ENCODE measurements at places on chromosomes 3 and 15.

- no peak for DNase-seq
These were observed 150.2 kb downstream of the KLF13 start for GRCh38 chr15:31476866-31477265.

GRCh38 chr3:152355744-152356665 is 87.3 kb downstream of the MBNL1 start:
- DNase-seq = no peak

- no peak for DNase-seq
These were observed 45.5 kb downstream of the PAQR5 start for GRCh38 chr15:69344238-69344637.

GRCh38 chr15:71336671-71337070 is 221.4 kb downstream of the THSD4 start:
- DNase-seq = no peak

DNA sequence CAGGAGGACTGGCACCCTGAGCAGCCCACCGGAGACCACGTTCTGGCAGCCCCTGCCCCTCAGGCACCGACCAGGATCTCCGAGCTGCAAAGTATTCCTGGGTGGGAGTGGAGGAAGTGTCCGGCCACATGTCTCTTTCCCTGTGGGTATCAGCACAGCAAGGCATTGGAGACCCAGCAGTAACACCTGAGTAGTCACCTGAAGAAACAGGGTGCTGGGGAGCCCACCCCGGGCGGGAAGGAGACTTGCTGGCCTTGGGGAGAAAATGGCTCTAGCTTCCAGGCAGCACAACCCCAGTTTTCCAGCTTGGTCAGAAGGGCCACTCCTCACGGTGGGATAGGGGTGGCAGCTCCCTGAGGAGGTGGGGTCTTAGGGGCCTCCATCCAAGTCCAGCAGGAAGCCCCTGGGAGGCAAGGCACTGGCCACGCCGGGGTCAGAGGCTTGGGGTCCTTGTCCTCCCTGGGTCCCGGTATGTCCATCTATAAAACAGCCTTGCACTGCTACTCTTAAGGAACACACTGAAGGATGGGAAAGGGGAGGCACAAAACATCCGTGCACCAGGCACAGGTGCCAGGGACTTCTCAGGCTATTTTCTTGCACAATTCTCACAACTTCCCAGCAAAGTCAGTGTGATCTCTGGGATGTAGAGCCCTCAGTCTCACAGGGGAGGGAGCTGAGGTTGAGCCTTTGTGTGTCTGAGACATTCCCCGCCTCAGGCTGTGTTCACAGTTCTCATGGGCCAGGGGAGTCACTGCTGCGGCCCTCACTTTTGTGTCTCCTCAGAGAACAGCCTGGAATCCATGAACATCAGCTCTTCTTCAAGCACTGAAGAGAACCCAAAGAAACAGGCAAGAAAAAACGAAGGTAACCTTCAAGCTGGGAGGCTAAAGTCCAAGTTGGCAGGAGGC is 11.9 kb downstream of the CFAP100 start:
- DNase-seq = no peak

- DNase-seq = no peak
These were observed 120.6 kb downstream of the CD47 start for GRCh38 chr3:107969994-107970819.

DNA sequence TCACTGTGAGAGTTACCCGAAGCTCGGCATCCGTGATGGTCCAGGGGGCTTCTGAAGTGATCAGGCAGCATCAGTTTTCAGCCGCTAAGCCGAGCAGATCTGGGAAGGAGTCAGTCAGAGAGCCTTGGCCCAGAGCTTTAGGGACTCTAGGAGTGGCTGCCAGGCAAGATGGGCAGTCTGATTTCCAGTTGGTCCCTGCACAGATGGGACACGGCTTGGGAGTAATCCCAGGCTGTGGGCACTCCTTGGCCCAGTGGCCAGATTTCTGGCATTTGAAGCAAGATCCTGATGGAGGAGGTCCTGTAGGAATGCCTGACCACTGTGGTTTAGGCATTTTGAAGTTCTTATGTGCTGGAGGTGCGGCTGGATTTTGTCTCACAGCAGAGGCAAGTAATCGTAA is 10.5 kb upstream of the IP6K2 start:
- no peak for DNase-seq

DNA sequence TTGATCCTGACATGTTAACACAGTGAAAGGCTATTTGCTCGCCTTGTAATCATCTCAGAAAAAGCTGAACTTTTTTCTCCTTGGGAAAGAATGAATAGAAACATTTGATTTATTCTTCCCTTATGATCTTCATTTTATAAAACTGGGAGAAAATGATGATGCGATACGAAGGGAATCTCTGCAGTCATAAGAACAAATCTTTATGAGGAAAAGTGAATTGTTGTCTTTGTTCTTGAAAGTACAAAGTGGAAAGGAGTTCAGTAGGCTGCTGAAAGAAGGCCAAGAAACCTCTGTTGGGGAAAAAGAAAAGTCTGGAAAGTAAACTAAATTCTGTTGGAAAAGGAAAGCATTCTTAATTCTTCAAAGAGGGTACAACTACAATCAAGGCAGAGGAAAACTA is 248.8 kb downstream of the NSUN3 start:
- no peak for DNase-seq

- no peak for DNase-seq
These were observed 7.5 kb upstream of the PLS1 start for GRCh38 chr3:142588703-142589102.

DNA sequence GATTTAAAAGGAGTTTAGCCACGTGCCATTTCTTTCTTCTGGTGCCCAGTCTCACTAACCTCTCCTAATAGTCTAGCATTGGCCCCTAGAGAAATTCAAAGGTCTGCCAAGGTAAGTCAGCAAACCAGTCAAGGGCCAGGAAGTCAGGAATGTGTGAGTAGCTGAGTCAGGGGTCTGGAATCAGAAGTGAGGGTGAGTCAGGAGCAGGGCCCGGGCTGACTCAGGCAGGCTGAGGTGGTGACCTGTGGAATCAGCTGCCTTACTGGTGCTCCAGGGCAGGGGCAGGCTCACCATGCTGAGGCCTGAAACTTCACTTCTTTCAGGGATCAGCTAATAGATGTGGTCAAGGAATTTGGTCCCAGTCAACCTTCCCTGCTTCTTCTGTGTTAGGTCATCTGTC is 105.8 kb upstream of the MYZAP start:
- DNase-seq = no peak

DNA sequence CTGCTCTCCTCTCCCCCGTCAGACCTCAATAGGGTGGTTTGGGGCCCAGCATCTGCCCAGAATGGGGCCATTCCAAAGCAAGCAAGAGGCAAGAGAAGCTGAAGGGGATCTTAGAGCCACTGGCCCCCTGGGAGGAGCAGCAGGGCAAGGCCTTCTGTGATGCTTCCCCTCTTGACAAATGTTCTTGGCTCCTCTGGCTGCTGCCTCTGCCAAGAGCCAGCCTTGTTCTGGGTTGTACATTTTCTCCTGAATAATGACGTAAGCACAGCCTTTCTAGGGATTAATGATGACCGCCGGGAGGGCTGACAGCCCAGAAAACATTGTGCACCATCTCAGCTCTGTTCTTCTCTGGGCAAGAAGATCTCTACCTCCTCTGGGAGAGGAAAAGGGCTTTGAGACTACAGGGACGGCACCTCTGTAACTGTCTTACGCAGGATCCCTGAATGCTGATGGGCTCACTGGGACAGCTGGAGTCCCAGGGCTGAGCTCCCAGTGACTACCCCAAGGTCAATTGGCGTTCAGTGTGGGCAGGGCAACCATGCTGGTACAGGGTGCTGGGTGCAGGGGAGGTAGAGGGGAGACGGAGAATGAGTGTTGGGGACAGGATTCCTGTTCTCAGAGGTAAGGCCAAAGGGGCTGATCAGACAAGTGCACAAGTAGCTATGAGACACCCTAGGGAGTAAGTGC is 253.3 kb downstream of the FAM43A start:
- DNase-seq = no peak

- no peak for DNase-seq
These were observed 2.0 kb upstream of the TF start for GRCh38 chr3:133744241-133744640.

- DNase-seq = no peak
These were observed 86.3 kb downstream of the KLHL25 start for GRCh38 chr15:85708402-85708941.

- no peak for DNase-seq
These were observed 300.2 kb upstream of the RBMS3 start for GRCh38 chr3:28980631-28981030.

- DNase-seq = no peak
These were observed 104.1 kb downstream of the DUT start for GRCh38 chr15:48435321-48435720.

DNA sequence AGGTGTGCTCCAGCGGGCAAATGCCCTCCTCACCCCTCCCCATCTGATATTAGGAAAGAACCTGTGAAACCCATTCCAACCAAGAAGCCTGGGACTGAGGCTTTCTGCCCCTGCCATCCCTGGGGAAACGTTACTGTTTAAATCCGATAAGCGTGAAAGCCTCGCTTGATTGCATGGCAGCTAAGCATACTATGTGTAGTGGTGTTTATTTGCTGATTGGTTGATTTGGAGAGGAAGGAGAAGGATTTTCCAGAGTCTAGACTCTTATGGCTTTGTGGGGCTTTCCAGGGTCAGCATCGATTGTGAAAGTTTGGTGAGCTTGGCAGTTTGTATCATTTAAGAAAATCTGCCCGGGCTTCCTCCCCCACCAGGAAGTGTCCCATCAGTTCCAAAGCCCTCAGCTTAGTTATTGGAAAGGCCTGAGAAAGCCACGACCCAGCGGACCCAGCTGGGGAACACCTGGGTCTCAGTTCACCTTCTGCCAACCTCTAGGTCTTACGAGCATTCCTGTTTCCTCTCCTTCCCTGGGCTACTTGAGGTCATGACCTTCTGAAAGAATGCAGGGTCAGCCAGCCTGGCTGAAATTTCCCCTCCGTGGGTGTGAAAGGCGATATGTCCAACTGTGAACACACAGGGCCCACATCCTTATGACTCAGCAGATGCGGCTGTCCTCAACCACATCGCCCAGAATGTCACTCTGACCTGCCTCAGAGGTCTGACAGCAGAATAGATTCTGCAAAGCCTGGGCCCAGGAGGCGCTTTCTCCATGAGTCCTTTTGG is 62.8 kb upstream of the HERC1 start:
- DNase-seq = no peak

GRCh38 chr3:179921500-179921899 is 115.2 kb downstream of the PEX5L start:
- no peak for DNase-seq

DNA sequence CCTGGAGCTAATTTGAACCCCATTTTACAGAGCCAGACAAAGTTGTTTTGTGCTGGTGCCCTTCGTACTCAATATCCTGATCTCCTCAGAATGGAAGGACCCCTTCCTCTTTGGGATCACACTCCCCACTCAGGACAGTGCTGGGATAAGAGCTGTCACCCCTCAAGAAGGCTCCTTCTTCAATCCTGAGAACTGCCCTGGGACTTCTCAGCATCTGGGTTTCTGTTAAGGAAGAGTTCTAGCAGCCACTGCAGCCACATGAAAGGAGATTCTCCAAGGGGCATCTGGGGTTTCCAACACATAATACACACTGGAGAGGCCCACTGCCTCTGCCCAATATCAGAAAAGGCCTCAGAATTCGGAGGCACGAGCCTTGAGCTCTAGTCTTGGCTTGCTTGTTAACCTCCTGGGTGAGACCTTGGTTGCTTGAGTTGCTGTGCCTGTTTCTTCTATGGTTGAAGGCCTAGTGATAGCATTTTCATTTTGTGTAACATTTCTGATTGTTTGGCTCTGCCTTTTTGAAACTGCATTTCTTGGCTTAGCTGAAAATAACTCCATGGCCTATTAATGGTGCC is 78.8 kb upstream of the NMNAT3 start:
- DNase-seq = no peak

- peak; percentile 72 for DNase-seq
These were observed 26.1 kb upstream of the CSPG4 start for GRCh38 chr15:75738647-75739325.

DNA sequence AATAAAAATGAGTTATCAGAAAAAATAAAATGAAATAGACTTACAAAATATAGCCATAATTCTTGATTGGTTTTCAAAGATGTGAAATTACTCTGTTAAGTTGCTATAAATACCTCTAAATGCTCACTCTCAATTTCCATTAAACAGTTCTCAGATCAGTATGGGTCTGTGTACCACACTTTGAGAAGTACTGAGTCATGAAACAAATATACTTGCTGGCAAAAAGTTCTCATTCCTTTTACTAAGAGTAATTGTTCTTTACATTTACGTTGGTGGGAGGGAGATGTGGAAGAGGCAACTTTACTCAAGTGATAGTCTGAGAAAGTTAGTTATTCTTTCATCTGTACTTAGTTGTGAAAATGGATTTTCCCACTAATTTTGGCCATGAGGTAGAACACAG is 96.3 kb downstream of the ZNF385D start:
- no peak for DNase-seq

- no peak for DNase-seq
These were observed 28.1 kb upstream of the BCL2L10 start for GRCh38 chr15:52140646-52141045.

- DNase-seq = no peak
These were observed 321.6 kb upstream of the EPHA3 start for GRCh38 chr3:88785841-88786240.

- no peak for DNase-seq
These were observed 1.0 kb downstream of the LRCH3 start for GRCh38 chr3:197791892-197792647.

GRCh38 chr3:111737706-111738086 is 121.4 kb upstream of the PHLDB2 start:
- no peak for DNase-seq

DNA sequence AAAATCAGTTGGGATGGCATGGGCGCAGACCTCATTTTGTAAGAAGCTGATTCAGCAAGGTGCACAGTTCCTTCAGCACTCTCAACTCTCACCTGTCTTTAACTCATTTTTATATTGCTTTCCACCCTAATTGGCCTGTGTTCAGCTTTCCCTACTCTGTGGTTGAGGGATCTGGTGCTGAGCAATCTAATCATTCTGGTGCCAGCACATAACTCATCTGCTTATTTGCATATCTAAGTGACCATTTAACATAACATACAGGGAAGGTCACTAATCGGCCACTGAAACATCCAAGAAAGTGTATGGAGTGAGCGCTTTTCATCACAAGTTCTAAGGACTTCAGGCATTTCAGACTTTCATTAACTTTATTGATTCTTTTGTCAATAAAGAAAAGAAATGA is 303.4 kb upstream of the ROPN1 start:
- DNase-seq = no peak

- no peak for DNase-seq
These were observed 17.7 kb upstream of the SNRK start for GRCh38 chr3:43268636-43269035.

- DNase-seq = no peak
These were observed 1.3 kb downstream of the GREM1 start for GRCh38 chr15:32718821-32719716.

- DNase-seq = no peak
These were observed 75.5 kb downstream of the RBPMS2 start for GRCh38 chr15:64699751-64700388.

DNA sequence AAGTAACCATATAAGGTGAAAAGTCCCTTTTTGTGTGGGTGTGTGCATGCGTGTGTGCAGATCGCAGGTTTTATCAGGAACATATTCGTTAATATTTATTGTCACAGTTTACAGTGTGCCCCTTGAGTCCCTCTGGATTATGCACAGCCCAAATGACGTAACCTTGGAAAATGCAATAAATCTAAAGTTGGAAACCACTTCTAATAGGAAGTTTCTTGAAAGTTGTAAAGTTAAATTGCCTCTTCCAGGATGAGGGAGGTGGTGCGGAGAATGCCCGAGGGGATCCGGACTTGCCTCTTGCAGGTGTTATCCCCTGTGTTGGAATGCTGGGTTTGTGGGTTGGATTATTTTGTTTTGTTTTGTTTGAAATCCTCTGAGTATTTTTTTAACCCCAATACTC is 143.3 kb downstream of the CMSS1 start:
- no peak for DNase-seq

Measured in activated CD4-positive, alpha-beta T cell treated with anti-CD3 and anti-CD28 coated beads, Interleukin-2, amount 50 U/mL, for 24 hours (primary cell).